AG04450 (cell line): ENCODE measurements at places on chromosomes 2 and 18.

GRCh38 chr2:67215214-67216055 is 181.7 kb upstream of the ETAA1 start:
- peak; percentile 77 for DNase-seq

- DNase-seq, result no peak
Measured at GRCh38 chr18:2961821-2962220, 51.1 kb downstream of the LPIN2 start.

- DNase-seq, result no peak
Measured at GRCh38 chr18:78309924-78310323, 669.7 kb upstream of the SALL3 start.

DNA sequence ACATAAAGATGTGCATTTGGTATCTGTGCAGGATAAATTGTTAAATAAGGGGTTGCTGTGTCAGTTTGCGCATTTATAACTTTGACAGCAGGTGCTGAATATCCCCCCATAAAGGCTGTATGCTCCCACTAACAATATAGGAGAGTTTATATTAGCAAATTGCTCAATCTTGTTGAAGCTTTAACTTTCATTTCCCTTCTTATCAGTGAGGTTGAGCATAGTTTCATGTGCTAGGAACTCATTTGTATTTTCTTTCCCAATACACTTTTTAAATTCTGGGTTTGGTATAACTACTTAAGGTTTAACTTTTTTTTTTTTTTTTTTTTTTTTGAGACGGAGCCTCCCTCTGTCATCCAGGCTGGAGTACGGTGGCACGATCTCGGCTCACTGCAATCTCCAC is 89.0 kb downstream of the FAM117B start:
- no peak for DNase-seq

DNA sequence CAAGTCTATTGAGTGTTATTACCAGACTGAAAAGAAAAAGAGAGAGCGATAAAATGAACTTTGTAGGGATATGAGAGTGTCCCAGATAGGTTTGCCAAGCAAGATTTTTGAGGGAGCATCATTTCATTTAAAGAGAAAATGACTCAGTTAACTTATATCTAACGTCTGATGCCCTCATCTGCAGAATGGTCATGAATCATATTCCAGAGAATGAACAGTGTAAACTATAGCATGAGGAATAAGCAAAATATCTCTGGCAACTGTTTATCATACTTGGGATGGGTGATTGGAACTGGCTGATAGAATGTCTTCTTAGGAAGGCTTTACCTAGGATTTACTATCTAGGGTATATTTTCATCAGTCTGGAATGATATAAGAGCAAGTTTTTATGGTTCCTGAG is 289.4 kb downstream of the CMPK2 start:
- DNase-seq, result peak; percentile 37

DNA sequence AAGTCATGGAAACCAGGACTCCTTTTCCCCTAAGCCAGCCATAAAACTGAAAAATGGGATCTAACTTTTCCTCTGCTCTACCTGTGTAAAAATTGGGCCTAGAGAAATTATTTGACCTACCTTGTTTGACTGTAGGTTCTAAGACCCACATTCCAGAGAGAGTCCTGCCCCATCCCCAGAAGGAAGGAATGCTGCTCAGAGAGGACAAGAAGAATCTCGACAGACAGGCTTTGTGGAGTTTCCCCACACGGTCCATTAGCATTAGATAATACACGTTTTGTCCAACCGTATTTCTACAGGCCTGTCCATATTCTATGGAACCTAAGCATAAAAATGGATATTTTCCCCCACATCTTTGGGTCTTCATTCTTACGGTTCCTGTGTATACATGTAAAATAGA is 403.3 kb downstream of the METTL4 start:
- no peak for DNase-seq

GRCh38 chr2:44314362-44314761 is 39.1 kb downstream of the SLC3A1 start:
- DNase-seq, result no peak

- no peak for DNase-seq
Measured at GRCh38 chr2:236642125-236642524, 72.5 kb downstream of the ACKR3 start.

DNA sequence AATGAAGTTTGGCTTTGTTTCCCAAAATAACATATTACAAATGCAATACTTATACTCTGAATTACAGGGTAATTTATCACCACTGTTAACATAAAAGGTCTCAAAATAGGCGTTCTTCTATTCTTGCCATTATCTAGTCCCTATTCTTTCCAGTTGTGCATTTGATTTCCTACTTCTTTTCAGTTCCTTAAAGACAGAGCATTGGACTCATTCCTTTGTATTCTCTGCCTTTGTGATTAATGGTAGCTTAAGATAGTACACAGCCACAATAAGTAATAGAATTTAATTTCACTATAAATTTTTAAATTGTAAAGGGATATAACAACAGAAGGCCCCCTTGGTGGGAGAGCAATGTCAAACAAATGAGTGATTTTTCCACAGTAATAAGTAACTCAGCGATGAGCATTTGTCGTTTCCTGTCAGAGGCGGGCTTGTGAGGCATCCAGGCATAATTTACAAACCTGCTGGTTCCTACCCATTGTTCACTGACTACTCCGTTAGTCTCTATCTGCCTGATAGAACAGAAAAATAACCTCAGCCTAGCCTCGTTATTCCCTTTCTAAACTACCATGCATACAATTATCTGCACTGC is 456.6 kb upstream of the REG3G start:
- no peak for DNase-seq

GRCh38 chr2:183079139-183079775 is 710 bp downstream of the DUSP19 start:
- no peak for DNase-seq

- DNase-seq, result no peak
Measured at GRCh38 chr2:9261231-9261883, 54.7 kb downstream of the ASAP2 start.

- no peak for DNase-seq
Measured at GRCh38 chr2:46032161-46032813, 264.9 kb upstream of the EPAS1 start.

- DNase-seq, result no peak
Measured at GRCh38 chr2:179470992-179471391, 206.4 kb upstream of the SESTD1 start.

DNA sequence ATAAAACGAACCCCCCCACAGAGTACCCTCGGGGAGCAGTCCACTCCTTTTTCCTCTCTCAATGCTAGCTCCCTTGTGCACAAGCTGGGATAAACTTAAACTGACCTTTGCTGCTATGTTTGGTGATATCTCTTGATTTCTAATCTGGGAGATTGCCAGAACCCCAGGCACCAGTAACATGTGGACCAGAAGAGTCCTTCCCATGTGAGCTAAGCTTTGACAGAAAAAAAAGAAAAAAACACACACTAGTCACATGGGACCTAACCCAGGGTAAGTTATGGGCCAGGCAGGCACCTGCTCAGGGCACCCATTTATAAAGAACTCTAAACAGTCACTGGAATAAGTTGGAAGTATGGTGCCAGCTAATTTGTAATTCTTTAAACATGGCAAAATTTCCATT is 242.6 kb downstream of the EN1 start:
- no peak for DNase-seq

GRCh38 chr18:46868169-46868921 is 49.0 kb downstream of the PIAS2 start:
- DNase-seq, result no peak

- no peak for DNase-seq
Measured at GRCh38 chr2:28341208-28341891, 51.3 kb upstream of the FOSL2 start.

GRCh38 chr18:75264926-75265597 is 54.5 kb downstream of the TSHZ1 start:
- DNase-seq, result no peak

- DNase-seq, result no peak
Measured at GRCh38 chr2:191441496-191442214, 196.5 kb downstream of the MYO1B start.

DNA sequence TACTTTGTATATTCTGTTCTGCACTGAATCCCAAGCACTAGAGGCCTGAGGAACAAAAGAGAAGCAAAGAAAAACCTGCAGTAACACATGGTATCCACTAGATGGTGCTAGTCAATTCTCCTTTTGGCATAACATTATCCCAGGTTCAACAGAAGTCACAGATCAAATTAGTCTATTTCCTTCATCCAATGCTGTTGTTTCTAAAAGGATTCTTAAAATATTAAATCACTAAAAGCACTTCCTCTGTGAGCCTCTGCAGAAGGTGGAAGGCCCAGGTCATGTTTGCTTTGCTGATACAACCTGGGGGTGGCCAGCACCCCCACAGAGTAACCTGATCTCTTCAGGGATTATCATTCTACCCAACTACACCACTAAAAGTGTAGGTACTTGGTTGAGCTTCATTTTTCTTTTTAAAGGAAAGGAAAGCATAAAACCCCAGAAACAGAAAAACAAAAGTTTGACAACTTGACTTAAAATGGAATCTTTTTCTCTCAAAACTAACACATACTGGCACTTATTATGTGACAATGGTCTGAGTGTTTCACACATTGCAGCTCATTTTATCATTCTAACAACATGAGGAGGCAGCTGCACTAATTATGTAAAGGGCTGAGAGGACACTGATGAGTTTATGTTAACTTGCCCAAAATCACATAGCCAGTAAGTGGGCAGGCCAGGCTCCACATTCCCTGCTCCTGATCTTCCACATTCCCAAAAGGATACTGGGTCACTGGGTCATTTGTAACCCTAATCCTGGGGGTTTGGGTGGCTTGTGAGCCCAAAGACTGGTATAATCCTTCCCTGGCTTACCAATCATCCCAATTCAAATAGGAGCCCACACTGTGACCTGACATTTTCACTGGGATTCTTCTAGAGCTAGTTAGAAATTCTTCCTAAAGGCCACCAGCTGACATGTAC is 66.8 kb upstream of the DNER start:
- peak; percentile 21 for DNase-seq

DNA sequence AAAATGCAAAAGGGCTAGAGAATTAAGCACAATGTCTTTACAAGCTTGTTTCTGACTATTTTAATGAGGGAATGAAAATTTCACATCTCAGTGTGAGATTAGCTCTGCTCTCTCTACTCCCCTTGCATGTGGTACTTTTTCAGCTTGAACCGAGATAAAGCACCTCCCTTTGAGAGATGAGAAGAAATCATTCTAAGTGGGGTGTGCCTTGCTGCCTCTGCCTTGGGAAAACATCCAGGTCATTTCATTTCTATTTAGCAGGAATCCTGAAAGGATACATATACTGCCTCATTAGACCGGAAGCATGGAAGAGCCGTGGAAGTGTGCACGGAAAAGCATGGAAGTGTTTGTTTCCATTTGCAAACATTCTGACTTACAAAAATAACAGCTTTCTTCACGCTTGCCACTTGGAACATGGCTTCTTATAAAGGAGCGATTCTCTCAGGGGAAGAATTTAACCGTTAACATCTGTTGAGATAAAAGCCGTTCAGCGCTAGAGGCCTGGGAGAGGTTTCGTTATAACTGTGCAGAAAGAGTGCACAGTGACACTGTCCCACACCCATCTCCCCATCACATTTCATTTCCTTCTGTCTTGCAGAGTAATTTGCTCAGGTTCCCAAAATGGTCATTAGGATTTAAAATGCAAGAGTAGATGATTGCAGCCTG is 16.7 kb downstream of the NOSTRIN start:
- DNase-seq, result no peak

DNA sequence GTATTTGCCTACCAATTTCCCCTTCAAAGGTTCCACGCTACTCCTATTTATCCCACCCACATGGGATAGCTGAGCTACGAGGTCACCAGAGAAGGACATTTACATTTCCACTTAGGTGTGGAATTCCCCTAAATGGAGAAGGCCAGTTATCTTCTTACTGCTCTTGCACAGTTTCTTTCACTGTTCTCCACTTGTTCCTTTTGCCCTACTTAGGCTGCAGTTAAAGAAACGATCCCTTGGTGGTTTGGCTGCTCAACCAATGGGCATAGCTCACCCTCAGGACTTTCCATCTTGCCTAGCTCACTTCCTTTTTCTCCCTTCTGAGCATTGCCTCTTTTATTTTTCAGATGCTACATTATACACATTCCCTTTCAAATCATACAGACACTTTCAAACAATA is 11.2 kb upstream of the NABP1 start:
- DNase-seq, result no peak
